ENCODE measurements at places on chromosomes 2 and 18. TPM values are rescaled to one million over a fixed set of nuclear protein-coding genes. Genes with fewer than 3 reads are reported as not detected.

GRCh38 chr18:48948112-48949049 is 2.4 kb downstream of the SMAD7 start:
- peak overlapping the region; percentile 95 for H3K27ac ChIP-seq
- DNase-seq = no peak
- peak overlapping the region; percentile 88 for H3K4me3 ChIP-seq
- H3K36me3 ChIP-seq = peaks cover 48% of the 10 kb centered on the region
- H3K4me1 ChIP-seq = peaks cover 51% of the 10 kb centered on the region

DNA sequence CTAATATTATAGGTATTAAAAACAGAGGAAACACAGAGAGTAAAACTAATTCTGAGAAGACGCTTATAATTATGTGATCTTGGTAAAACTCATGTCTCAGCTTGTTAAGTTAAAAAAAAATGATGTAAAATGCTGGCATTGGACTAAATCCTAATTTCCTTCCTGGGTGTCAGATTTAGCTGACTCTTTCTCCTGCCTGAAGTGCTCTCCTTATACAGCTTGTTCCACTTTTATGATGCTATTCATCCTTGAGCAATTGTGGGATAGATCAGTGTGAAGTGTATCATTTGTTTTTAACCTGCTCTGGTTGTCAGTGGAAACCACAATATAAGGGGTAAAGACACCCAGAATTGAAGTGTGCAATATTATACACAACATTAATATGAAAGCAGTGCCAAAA is 84.9 kb downstream of the EFEMP1 start:
- peaks cover 12% of the 10 kb centered on the region for H3K27me3 ChIP-seq
- H3K4me3 ChIP-seq = no peak overlapping the region
- peaks cover 13% of the 10 kb centered on the region for H3K4me1 ChIP-seq
- H3K36me3 ChIP-seq = peaks cover 5% of the 10 kb centered on the region
- no peak overlapping the region for H3K27ac ChIP-seq

DNA sequence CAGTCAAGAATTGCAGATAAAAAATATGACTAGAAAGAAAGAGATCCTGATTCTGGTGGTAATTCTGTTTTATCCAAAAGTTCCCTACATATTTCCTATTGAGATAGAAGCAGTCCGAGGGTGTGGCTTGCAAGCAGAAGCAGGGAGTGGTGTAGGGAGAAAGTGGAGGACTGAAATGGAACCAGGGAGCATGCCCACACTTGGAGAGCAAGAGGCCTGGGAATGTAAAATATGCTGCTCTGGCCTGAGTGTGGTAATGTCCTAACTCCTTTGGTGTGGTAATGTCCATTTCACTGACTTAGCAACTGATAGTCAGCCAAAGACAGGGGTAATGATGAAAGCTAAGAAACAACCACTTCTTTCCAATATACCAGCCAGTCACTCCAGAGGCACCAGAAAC is 30.1 kb upstream of the FMNL2 start:
- H3K4me1 ChIP-seq = no peaks in the 10 kb centered on the region
- H3K36me3 ChIP-seq = no peaks in the 10 kb centered on the region
- no peak for DNase-seq
- peaks cover 3% of the 10 kb centered on the region for H3K27me3 ChIP-seq

GRCh38 chr2:16149349-16150243 is 209.2 kb downstream of the MYCN start:
- no peaks in the 10 kb centered on the region for H3K36me3 ChIP-seq
- no peak for DNase-seq
- H3K4me3 ChIP-seq = no peak overlapping the region
- no peak overlapping the region for H3K27ac ChIP-seq
- no peaks in the 10 kb centered on the region for H3K27me3 ChIP-seq

GRCh38 chr2:156332284-156332533 is 312 bp downstream of the NR4A2 start:
- peaks cover 32% of the 10 kb centered on the region for H3K4me1 ChIP-seq
- peak; percentile 62 for DNase-seq
- H3K36me3 ChIP-seq = no peaks in the 10 kb centered on the region
- peak overlapping the region; percentile 98 for H3K27ac ChIP-seq

GRCh38 chr2:65015731-65016130 is 26.5 kb downstream of the SLC1A4 start:
- H3K36me3 ChIP-seq = peaks cover 53% of the 10 kb centered on the region
- H3K4me1 ChIP-seq = peaks cover 23% of the 10 kb centered on the region
- H3K4me3 ChIP-seq = no peak overlapping the region
- peak overlapping the region; percentile 92 for H3K27ac ChIP-seq
- no peak for DNase-seq

DNA sequence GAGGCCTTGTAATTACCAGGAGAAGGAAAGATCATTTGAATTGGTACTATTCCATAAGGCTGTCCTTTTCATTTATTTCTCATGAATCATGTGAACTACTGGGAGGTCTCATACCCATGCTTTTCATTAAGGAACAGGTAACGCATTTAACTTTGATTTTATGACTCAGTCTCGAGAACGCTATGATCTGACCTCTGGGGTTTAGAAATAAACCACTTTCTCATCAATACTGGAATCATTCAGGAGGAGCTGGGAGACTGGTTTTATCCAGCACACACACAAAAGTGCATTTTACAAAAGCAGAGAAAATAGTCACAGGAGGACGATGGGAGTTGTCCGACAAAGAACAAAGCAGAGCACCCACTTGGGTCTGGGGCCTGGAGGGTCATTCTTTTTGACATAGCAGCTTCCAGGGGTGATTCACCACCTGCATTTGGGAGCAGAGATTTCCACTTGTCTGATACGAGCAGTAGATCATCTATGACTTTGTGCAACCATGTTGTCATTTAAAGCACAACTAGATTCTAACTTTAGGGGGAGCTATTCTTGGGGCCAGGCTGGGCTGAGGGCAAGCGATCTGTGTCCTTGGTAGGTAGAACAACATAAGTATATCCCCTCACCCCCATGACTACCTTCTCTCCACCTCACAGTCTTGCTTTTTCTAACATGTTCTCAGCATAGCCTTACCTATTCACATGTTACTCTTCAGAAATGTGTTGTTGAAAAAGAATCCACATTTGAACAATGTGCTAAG is 95.9 kb upstream of the SCG2 start:
- no peak overlapping the region for H3K4me3 ChIP-seq
- no peaks in the 10 kb centered on the region for H3K27me3 ChIP-seq
- H3K27ac ChIP-seq = peak overlapping the region; percentile 49
- H3K36me3 ChIP-seq = no peaks in the 10 kb centered on the region

GRCh38 chr2:33437297-33437696 is 39.2 kb upstream of the RASGRP3 start:
- DNase-seq = no peak
- peaks cover 32% of the 10 kb centered on the region for H3K4me1 ChIP-seq
- peak overlapping the region; percentile 65 for H3K27ac ChIP-seq
- no peaks in the 10 kb centered on the region for H3K36me3 ChIP-seq

GRCh38 chr2:222319586-222320435 is 21.0 kb upstream of the PAX3 start:
- H3K4me1 ChIP-seq = peaks cover 15% of the 10 kb centered on the region
- H3K27ac ChIP-seq = no peak overlapping the region

GRCh38 chr18:58387716-58388115 is 241.2 kb downstream of the ALPK2 start:
- H3K4me3 ChIP-seq = no peak overlapping the region
- H3K4me1 ChIP-seq = no peaks in the 10 kb centered on the region

- no peak overlapping the region for H3K27ac ChIP-seq
- H3K27me3 ChIP-seq = peaks cover 9% of the 10 kb centered on the region
- H3K4me3 ChIP-seq = no peak overlapping the region
- no peak for DNase-seq
- no peaks in the 10 kb centered on the region for H3K36me3 ChIP-seq
- no peaks in the 10 kb centered on the region for H3K4me1 ChIP-seq
These were observed 120.2 kb downstream of the PTGR3 start for GRCh38 chr18:75088622-75089211.

DNA sequence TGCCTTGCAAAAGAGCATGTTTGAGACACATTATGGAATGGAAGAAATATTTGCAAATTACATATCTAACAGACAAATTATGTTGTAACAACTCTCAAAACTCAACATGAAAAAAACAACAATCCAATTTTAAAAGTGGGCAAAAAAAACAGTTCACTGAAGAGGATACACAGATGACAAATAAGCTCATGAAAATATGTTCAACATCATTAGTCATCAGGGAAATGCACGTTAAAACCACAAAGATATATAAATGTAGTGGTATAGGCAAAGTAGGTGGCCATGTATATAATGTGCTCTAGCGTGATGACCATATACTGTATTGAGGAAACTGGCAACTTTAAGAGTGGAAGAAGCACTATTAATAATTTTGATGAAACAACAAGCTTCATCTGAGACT is 220.1 kb downstream of the IRS1 start:
- no peaks in the 10 kb centered on the region for H3K36me3 ChIP-seq
- no peak overlapping the region for H3K4me3 ChIP-seq
- H3K27ac ChIP-seq = no peak overlapping the region
- no peak for DNase-seq
- no peaks in the 10 kb centered on the region for H3K27me3 ChIP-seq

- H3K4me1 ChIP-seq = peaks cover 57% of the 10 kb centered on the region
- no peak overlapping the region for H3K4me3 ChIP-seq
- H3K27me3 ChIP-seq = no peaks in the 10 kb centered on the region
- no peak overlapping the region for H3K27ac ChIP-seq
- H3K36me3 ChIP-seq = no peaks in the 10 kb centered on the region
These were observed 25.4 kb downstream of the SESTD1 start for GRCh38 chr2:179239195-179239594.

- no peaks in the 10 kb centered on the region for H3K4me1 ChIP-seq
- DNase-seq = no peak
- no peak overlapping the region for H3K27ac ChIP-seq
- H3K36me3 ChIP-seq = no peaks in the 10 kb centered on the region
These were observed 126.3 kb upstream of the SPRED2 start for GRCh38 chr2:65558743-65559142.

DNA sequence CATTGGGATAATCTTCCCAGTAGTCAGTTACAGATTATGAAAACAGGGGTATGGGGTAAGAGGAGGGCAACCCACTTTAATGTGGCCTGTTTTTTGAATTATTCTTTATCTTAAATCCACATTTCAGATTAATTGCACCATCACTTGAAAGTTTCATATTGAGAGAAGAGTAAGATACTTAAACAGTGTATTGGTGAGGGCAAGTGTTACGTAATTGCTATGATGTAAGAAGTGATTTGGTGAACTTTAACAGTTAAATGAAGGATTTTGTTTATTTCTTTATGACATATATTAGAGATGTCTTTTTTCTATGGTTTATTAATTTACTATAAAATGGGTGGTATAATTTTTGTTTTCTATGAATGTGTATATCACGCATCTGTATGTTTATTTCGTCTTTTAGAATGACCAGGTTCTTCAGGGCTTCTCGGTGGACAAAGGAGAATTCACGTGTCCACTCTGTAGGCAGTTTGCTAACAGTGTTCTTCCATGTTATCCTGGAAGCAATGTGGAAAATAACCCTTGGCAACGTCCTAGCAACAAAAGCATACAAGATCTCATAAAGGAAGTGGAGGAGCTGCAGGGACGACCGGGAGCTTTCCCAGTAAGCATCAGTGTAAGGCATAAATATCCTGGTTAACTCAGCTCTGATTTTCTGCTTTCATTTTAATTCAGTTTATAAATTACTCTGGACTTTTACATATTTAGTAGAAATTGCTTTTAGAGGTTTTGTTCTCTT is 171.2 kb upstream of the MYO3B start:
- no peak overlapping the region for H3K27ac ChIP-seq
- H3K36me3 ChIP-seq = peaks cover 23% of the 10 kb centered on the region
- H3K4me1 ChIP-seq = peaks cover 12% of the 10 kb centered on the region
- H3K4me3 ChIP-seq = no peak overlapping the region
- no peak for DNase-seq
- no peaks in the 10 kb centered on the region for H3K27me3 ChIP-seq

GRCh38 chr2:145723872-145724271 is 1204.0 kb upstream of the ZEB2 start:
- H3K36me3 ChIP-seq = no peaks in the 10 kb centered on the region
- H3K27me3 ChIP-seq = no peaks in the 10 kb centered on the region
- no peak overlapping the region for H3K4me3 ChIP-seq
- no peak for DNase-seq

- no peak overlapping the region for H3K4me3 ChIP-seq
- H3K27me3 ChIP-seq = peaks cover 18% of the 10 kb centered on the region
- no peak for DNase-seq
- no peak overlapping the region for H3K27ac ChIP-seq
- no peaks in the 10 kb centered on the region for H3K36me3 ChIP-seq
These were observed 70.0 kb upstream of the THUMPD2 start for GRCh38 chr2:39849064-39849463.

DNA sequence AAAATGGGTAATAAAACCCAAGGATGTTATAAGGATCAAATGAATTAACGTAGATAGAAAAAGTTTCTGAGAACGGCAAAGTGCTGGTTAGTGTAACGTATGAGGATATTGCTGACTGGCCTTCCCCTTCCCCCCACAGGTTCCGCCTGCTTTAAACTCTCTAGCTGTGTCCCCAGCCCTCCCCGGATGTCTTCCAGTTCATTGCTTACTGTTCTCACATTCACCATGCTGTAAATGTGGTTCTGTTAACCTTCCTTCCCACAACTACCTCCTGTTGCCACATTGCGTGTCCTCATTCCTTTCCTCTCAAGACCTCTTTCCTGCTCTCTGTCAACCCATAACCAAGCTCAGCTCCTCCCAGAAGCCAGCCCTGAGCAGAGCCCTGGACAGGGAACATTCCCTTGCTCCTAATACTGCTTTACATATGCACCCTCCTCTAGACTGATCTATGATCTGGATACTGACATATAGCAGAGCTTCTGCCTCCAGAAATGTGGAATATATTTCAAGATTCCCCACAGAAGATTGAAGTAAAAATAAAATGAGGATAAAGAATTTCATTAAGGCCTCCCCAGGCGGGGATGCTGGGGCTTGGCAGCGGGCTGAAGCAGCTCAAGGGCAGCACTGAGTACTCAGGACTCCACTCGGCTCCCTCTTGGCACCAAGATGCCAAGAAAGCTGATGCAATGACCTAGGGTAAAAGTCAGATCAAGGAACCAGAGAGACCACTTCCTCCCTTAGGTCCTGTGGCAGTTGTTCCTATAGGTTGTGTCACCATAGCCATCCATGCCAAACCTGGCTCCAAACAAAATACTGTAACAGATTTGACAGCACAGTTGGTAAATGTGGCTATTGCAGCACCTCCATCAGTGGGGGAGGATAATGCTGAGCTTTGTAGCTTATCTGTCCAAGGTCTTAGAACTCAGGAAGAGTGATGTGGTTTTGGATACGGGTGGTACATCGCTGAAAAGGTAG is 136.4 kb upstream of the PIK3C3 start:
- H3K4me3 ChIP-seq = no peak overlapping the region
- no peaks in the 10 kb centered on the region for H3K4me1 ChIP-seq
- peaks cover 21% of the 10 kb centered on the region for H3K27me3 ChIP-seq
- peaks cover 2% of the 10 kb centered on the region for H3K36me3 ChIP-seq
- H3K27ac ChIP-seq = no peak overlapping the region

GRCh38 chr18:36296650-36297416 is 680 bp upstream of the FHOD3 start:
- H3K4me1 ChIP-seq = peaks cover 5% of the 10 kb centered on the region
- no peak overlapping the region for H3K4me3 ChIP-seq
- H3K27ac ChIP-seq = peak overlapping the region; percentile 80
- DNase-seq = no peak

AGFG1 gene
- total RNA-seq = 49.3 TPM

NEU4 gene
- total RNA-seq = 1.3 TPM

LYG1 gene
- total RNA-seq = 0.99 TPM

BCL11A gene
- 15.4 TPM for total RNA-seq

EMILIN1 gene
- 235 TPM for total RNA-seq

CHRNA1 gene
- 0.38 TPM for total RNA-seq

PER2 gene
- 2.9 TPM for total RNA-seq

All from chondrocyte (in vitro differentiated cells).